ENCODE measurements at places on chromosomes 6 and 20. TPM values are rescaled to one million over a fixed set of nuclear protein-coding genes. Genes with fewer than 3 reads are reported as not detected.

PRL gene
- polyA plus RNA-seq, result 1.8 TPM

ZNF334 gene
- polyA plus RNA-seq, result 38.9 TPM

ADGB gene
- polyA plus RNA-seq, result 0.15 TPM

CAP2 gene
- 14.2 TPM for polyA plus RNA-seq

AIF1 gene
- polyA plus RNA-seq, result 75.1 TPM

DNAH8 gene
- polyA plus RNA-seq, result 0.50 TPM

CCN6 gene
- 2.7 TPM for polyA plus RNA-seq

Data from left renal pelvis (tissue), 4 donors.